Stimulated activated CD8-positive, alpha-beta memory T cell treated with anti-CD3 and anti-CD28 coated beads, Interleukin-12 subunit alpha, Interleukin-12 subunit beta, amount 100 ng/mL, for 1 hour (primary cell): ENCODE measurements at places on chromosomes 11 and 22.

GRCh38 chr11:60305906-60306619 is 21.0 kb upstream of the MS4A6E start:
- DNase-seq, result no peak

- no peak for DNase-seq
Measured at GRCh38 chr11:45560155-45560912, 105.1 kb downstream of the CHST1 start.

DNA sequence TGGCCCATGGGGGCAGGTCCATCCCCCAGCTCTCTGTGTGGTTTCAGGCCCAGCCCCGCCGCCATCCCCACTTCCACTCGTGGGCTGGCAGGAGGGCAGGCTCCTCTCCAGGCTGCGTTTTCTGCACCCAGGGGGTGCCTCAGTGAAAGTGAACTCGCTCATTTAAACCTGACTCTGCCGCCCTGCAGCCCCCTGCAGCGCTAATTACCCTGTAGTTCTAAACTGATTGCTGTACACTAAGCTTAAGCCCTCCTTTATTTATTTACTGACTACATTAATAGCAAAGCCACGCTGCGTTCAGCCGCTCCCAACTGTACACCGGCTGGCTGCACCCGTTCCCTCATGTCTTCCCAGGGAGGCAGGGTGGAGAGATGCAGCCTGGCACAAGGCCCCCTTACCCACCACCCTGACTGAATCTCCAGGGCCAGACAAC is 36.6 kb upstream of the NNMT start:
- DNase-seq, result no peak

- no peak for DNase-seq
Measured at GRCh38 chr11:33323421-33323820, 66.2 kb downstream of the HIPK3 start.

DNA sequence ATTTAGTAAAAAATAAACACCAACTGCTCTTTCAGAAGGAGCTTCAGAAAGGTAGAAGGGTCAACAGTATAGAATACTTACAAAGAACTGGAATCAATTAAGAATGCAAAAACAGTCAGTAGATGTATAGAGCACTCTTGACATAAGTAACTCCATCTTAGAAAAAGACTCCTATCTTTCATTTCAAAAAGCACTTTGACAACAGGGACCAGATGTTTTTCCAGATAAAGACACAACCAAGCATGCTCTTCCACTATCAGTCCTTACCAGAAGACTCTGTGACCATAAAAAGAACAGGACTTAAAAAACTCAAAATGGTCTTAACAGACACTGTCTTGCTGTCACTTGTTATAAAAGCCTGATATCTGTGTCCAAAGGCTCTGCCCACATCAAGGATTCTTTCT is 5.2 kb downstream of the SLC25A17 start:
- DNase-seq, result no peak
